ENCODE measurements at places on chromosomes 1 and 21.

GRCh38 chr1:26034504-26035202 is 11.3 kb downstream of the SLC30A2 start:
- no peak for DNase-seq

- no peak for DNase-seq
Observed at GRCh38 chr21:26820509-26820908, 24.7 kb downstream of the ADAMTS1 start.

DNA sequence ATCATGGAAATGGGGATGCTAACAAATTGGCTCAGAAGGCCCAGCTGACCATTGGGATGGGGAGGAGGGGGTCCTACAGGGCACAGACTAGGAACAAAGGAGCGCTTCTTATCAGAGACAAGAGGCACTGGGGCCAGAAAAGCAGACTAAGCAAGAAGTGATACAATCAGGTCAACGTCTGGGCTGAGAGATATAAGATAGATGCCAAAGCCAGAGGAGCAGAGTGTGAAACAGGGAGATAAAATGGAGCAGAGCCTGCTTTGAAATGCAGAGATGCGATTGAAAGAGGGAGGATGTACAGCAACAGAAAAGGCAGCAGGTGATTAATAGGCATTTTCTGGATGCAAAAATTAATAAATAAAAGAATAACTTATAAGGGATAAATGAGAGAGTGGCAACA is 127.5 kb upstream of the SAMSN1 start:
- no peak for DNase-seq

- DNase-seq, result no peak
Observed at GRCh38 chr1:231702804-231703203, 76.2 kb downstream of the DISC1 start.

DNA sequence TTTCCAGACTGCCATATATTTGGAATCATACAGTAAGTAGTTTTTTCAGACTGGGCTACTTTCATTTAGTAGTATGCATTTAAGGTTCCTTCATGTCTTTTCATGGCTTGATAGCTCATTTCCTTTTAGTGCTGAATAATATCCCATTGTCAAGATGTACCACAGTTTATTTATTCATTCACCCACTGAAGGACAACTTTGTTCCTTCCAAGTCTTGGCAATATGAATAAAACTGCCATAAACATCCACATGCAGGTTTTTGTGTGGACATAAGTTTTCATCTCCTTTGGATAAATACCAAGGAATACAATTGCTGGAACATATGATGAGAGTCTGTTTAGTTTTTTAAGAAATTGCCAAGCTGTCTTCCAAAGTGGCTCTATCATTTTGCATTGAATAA is 366.4 kb upstream of the NFIA start:
- no peak for DNase-seq

- DNase-seq, result no peak
Observed at GRCh38 chr1:113905435-113905861, 322 bp downstream of the DCLRE1B start.

GRCh38 chr1:53722025-53722424 is 16.9 kb downstream of the GLIS1 start:
- no peak for DNase-seq

DNA sequence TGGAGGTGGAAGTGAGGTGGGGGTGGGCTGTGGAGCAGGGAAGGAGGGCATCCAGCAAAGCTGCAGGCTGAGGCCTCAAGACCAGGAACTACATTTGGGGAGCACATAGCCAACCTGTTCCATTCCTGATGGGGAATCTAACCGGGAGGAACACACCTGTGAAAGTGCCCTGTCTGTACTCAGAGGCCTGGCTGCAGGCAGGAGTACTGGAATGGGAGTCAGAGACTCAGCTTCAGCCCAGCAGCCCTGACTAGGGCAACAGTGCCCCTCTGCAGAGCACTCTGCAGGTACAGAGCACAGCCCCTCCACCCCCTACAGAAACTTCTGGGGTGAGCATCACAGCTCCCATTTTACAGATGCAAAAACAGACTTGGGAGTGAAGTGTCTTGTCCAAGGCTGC is 126.4 kb downstream of the DMRTB1 start:
- peak; percentile 23 for DNase-seq

GRCh38 chr1:23646091-23646490 is 45.5 kb upstream of the RPL11 start:
- no peak for DNase-seq

DNA sequence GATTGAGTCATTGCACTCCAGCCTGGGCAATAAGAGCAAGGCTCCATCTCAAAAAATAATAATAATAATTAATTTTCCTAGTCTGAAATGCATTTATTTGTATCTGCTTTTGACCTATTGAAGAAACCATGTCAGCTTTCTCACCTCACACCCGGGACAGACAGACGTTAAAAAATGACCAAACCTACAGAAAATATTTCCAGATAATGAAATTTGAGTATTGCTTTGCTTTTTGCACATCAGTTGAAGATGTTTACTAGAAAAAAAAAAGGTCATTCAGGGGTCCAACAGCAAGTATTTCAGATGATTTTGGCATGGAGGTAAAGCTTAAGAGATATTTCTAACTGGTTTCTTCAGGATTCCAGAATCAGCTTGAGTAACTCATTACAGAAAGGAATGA is at the start of gene OR6K6:
Gene OR6K6 (plus strand): TSS at position 301 of the 400 bp plus-strand sequence. CDS start 168 bp downstream, outside the sequence.
- DNase-seq, result no peak

GRCh38 chr1:182653986-182654385 is 30.4 kb downstream of the RGS8 start:
- no peak for DNase-seq

- DNase-seq, result peak; percentile 83
Observed at GRCh38 chr1:91622616-91623015, 122.0 kb downstream of the CDC7 start.

- DNase-seq, result no peak
Observed at GRCh38 chr21:14116080-14116481, 94.7 kb downstream of the LIPI start.

DNA sequence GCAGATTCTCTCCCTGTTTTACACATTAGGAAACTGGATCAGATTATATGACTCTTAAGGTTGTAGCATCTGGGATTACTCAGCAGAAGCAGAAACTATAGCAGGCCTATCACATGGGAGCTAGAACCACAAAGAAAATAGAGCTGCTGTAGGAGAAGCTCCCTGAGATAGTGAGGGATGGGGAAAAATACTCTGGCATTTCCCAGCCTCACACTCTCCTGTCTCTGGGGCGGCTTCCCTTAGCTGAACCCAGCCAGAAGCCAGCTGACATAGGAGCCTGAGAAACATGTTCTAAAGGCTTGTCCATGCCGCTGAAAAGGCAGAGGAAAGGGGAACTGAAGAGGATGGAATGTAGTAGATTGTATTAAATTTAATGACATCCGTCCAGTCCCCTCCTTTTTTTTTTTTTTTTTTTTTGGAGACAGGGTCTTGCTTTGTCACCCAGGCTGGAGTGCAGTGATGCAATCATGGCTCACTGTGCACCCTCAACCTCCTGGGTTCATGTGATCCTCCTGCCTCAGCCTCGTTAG is 76.8 kb upstream of the DNAJC6 start:
- DNase-seq, result no peak

- DNase-seq, result no peak
Observed at GRCh38 chr1:26913754-26914619, at the start of gene NR0B2. Gene NR0B2 (minus strand): TSS chr1:26913975. CDS start chr1:26913940, 35 bp downstream.

Data from ureter (tissue), 1 donor.